ENCODE measurements at places on chromosomes 5 and 9.

DNA sequence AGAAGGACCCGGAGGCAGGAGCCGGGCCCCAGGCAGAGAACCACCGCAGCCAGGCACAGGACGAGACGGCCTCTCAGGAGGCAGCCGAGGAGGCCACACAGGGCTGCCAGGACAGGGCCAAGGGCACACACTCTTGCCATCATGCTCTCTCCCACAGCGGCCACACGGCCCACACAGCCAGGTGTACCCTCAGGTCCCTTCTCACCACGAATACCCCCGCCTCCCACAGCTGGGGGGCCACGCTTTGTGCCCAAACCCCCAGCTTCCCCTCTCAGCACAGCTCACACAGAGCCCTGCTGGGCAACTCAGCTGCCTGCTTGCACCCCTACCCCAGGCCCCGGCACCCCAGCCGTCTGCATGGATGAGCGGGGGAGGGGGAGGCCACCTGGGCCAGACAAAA is 5.3 kb downstream of the SSNA1 start:
- DNase-seq = no peak

GRCh38 chr5:151068433-151069197 is 12.2 kb downstream of the TNIP1 start:
- DNase-seq = no peak

DNA sequence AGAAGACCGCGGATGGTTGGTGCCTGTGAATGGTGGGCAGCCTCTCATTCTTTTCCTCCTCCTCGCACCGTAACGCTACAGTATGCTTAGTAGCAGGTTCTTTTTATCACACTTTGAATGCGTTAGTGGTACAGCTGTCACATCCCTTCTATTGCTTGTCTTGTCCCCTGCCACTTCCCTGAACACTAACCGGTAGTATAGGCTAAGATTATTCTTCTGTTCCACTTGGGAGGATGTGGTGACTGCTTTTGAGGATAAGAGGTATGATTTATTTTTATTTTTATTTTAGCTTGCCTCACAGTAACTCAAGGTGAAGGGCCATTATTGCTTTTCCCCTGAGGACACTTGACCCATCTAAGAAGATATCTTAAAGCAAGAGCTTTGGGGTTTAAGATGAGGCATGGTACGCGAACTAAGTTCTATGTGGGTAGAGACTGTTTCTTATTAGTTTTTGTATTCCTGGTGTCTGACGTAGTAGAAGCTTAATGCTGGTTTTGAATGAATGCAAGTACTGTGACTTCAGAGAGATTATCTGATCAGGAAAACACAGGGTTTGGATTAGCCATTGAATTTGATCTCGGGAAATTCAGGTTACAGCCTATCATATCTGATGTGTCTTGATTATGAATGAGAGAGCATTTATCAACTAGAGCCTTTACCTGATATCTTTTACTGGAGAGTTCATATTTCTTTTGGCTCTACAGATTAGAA is 951 bp downstream of the UNC13B start:
- no peak for DNase-seq

DNA sequence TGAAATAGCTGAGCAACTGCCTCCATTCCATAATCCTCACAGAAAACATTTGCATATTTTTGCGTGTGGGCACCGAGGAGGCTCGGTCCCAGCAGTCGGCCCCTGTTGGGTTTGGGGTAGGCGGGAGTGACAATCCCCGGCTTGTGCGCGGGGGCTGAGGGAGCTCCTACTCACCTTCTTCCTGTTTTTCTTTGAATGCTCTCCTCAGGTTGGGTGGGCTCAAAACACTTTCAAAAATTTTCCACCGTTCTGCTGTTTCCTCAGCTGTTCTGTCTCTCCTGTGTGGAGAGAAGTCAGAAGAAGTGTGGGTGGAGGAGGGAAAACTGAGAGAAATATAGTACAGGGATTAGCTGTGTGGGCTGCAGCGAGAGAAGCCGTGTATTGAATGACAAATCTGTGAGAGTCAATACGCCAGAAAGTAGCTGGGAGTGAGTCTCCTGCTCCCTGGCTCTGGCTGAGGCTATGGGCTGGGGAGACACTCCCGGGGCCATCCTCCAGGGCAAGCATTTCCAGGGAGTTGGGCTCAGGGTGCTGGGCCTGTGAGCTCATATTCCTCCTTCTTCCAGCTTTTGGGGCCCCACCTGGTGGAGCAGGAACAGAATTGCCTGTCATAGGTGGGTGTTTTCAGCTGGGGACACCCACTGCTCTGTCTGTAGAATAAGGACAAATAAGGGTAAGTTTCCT is 84.7 kb downstream of the CMYA5 start:
- no peak for DNase-seq

GRCh38 chr5:109267283-109267682 is 142.5 kb downstream of the PJA2 start:
- no peak for DNase-seq

DNA sequence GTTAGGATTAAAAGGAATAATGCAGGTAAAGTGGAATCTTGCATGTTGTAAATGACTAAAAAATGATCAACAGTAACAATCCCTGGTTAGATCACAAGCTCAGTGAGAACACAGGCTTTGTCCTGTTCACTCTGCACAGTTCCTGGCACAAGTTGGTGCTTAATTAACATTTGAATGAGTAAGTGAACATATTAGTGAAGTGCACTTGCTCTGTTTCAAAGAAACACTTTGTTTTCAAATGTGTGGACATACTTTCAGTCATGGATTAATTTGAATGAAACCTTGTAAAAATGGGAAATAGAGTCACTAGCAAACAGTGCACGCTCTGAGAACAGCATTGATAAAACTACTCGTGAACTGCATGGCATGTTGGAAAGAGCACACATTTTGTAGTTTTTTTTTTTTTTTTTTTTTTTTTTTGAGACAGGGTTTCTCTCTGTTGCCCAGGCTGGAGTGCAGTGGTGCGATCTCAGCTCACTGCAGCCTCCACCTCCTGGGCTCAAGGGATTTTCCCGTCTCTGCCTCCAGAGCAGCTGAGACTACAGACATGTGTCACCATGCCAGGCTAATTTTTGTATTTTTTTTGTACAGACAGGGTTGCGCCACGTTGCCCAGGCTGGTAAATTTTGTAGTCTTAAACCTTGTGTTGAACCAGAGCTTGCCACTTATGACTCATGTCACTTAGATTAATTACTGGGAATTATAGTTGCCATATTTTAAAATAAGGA is 159.9 kb downstream of the LURAP1L start:
- DNase-seq = no peak

DNA sequence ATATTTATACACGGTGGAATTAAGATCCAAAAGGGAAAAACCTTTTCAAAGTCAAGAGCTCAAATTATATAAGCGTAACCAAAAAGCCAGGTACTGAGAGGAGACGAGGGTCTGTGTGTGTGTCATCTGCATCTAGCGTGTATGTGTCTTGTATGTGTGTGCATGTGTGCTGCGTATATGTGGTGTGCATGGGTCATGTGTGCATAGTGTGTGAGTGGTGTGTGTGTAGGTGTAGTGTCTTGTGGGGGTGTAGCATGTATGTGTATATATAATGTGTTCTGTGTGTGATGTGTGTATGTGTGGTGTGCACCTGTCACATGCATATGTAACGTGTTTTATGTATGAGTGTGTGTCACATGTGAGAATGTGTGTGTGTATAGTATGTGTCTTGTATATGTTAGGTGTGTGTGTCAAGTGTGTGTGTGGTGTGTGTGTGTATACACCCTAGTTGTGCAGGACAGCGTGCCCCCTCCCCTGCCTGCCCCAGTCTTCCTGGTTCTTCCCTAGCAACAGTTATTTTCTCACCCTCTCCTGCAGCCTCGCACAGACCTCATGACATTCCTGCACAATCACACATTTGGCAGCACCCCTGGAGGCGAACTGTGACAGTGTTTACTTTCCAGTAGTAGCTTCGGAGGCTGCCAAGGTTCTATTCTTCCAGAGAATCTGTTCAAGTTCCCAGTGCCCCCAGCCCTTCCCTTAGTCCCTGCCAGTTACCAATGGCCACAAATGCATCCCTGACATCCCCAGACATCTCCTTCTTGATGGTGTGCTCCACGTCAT is 27.1 kb upstream of the TNIP1 start:
- peak; percentile 52 for DNase-seq

GRCh38 chr5:60577116-60577515 is 122.8 kb downstream of the DEPDC1B start:
- DNase-seq = no peak

All from lung (tissue), 17 donors.